ENCODE measurements at places on chromosomes 1 and 21.

- DNase-seq: no peak
These were observed 26.2 kb upstream of the NGF start for GRCh38 chr1:115364046-115364779.

DNA sequence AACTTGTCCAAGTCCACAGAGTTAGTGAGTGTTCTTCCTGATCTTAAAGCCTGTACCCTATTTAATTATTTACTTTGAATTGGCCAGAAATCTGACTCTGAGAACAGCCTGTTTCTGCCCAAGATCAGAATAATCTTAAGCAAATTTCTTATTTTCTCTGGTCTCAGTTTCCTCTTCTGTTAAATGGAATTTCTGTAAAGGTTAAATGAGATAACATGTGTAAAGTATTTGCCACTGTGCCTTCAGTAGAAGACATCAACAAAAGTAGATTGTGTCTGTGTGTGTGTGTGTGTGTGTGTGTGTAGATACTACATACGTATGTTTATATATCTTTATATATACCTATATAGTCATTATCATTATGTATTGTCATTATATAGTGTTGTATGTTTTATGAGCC is 124.2 kb upstream of the FGGY start:
- DNase-seq: no peak

GRCh38 chr1:243415663-243416408 is 160.0 kb downstream of the SDCCAG8 start:
- DNase-seq: no peak

GRCh38 chr1:245542365-245542764 is 387.6 kb downstream of the KIF26B start:
- DNase-seq: no peak

DNA sequence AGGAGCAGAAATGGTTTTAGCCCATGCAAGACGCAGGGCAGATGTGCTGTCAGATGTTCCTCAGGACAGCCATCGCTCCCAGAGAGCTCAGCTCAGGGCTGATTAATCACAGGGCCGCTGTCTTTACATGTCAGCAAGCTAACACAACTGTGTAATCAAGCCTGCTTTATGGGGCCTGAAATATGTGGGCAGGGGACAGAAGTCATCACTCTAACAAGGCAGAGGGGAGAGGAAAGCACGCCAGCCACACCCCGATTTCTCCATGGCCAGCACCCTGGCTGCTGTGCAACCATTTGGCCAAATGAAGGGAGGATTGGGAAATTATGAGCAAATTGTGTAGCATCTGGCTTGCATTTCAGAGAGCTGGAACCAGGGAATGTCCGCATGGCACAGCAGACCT is 368.8 kb downstream of the NPHP4 start:
- no peak for DNase-seq

- DNase-seq: no peak
These were observed 67.8 kb upstream of the POU3F1 start for GRCh38 chr1:38114241-38115026.

- DNase-seq: no peak
These were observed 316.3 kb downstream of the KCNH1 start for GRCh38 chr1:210817385-210818275.

DNA sequence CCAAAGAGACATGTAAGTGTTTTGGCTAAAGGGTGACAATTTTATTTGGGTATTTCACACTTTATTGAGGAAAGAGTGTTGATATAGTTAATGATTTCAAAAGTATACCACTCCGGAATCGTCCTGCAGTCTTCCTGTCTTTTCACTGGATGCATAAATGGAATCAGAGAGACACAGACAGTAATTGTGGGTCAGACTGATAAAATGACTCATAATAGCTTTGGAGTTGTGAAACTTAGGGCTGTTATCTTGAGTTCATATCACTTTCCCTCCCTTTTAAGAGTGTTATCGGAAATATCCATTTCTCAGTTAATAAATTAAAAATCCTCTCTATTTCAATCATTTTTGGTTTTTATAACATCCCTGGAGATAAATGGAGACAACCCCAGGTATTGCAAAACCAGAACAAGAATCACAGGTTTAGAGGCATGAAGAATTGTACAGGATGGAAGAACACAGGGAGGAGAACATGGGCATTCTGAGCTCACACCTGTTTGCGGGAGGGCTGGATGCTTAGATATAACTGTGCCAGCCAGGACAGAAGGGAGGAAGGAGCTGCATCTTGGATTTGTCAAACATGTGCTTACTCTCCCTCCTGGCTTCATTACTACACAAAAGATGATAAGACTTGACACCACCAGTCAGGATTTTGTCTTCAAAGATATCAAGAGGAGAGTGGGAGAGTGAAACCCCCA is 185.4 kb downstream of the LMO4 start:
- no peak for DNase-seq

GRCh38 chr1:63774617-63775417 is 1.0 kb downstream of the ROR1 start:
- no peak for DNase-seq

DNA sequence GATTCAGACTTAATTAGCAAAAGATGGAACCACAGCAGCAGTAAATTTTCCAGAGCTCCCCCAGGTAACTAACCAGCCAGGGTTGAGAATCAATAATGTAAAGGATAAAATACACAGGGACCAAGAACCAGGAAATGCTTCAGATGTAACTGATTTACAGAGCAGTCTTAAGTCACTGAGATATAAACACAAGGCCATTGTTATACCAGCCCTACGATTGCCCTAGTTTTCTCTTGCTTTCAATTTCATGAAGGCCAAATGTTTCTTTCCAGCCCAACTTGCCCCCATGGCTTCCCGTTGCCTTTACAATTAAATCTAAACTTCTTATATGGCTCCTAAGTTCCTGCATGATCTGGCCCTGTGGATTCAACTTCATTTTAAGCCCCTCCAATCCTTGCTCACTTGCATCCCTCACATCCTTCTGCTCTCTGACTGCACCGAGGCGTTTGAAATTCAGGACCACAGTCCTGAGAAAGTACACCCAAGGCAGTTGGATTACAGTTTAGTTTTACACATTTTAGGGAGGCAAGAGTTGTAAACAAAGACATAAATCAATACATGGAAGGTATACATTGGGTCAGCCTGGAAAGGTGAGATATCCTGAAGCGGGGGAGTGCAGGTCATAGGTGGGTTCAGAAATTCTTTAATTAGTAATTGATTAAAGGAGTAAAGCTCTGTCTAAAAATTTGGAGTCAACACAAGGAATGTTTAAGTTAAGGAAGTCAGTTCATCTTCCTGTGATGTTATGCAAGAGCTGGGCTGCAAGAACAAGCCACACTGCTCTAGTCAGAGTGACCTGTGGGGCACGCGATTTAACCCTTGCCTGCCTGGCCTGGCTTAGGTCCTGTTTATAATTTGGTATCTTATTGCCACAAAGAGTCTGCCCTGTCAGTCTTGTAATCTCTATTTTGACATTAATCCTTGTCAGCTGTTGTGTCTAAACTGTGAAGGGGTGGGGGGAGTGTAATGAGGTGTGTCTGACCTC is 69.9 kb upstream of the COG2 start:
- no peak for DNase-seq

- DNase-seq: no peak
These were observed 258.9 kb upstream of the SGIP1 start for GRCh38 chr1:66275083-66275482.

- DNase-seq: no peak
These were observed 6.0 kb upstream of the TRAPPC10 start for GRCh38 chr21:44006017-44006619.

DNA sequence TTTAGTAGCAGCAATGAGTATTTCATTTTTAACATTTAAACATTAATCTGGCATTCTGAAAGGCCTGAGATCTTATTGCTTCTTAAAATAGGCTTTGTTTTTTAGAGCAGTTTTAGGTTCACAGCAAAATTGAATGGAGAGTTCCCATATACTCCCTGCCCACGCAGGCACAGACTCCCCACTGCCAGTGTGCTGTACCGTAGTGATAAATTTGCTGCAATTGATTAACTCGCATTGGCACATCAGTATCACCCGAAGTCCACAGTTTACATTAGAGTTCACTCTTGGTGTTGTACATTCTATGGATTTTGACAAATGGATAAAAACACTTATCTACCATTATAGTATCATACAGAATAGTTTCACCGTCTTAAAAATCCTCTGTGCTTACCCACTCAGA is 71.8 kb upstream of the ERRFI1 start:
- DNase-seq: no peak

DNA sequence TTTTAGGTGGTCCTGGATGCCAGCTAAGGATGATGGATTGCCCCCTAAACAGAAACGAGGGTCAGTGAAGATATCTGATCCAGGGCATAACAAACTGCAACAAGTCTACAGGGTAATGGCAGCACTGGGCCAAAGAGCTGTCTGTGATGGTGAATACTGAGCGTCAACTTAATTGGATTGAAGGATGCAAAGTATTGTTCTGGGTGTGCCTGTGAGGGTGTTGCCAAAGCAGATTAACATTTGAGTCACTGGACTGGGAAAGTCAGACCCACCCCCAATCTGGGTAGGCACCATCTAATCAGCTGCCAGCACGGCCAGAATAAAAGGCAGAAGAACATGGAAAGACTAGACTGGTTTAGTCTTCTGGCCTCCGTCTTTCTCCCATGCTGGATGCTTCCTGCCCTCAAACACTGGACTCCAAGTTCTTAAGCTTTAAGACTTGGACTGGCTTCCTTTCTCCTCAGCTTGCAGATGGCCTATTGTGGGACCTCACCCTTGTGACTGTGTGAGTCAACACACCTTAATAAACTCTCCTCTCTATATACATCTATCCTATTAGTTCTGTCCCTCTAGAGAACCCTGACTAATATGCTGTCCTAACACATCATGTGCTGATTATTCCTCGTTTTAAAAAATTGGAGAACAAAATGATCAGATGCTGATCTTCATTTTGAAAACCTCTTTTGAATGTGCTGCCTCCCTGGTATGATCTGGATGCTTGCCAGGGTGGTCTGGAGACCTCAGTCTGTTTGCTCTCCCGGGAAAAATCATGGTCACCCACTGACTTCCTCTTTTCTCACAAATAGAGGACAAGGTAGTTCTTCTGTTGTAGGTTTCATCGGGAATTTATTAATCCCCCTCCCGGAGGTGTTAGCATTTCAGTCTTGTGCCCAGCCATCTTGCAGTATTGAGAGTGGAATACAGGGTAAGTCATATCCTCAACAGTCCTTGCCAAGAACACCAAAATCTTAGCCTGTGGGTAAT is 234.7 kb downstream of the SETD4 start:
- DNase-seq: no peak

- DNase-seq: no peak
These were observed 27.2 kb upstream of the KIF21B start for GRCh38 chr1:201050515-201051277.

DNA sequence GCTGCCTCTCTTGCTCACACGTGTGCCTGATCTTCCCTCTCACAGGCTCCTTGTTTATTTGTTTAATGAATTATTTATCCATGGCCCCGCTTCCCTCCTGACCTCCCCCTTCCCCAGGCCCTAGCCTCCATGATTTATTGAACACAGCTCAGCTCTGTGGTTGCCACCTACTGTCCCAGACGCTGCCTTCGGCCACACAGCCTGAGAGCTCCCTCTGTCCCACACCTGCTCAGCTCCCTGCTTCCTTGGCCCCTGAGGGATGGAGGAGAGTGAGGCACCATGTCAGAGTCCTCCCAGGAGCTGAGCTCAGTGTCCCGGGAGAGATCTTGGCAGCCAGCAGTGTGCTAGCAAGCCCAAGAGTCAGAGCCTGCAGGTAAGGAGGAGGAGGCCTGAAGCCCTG is 3.1 kb upstream of the EFNA3 start:
- DNase-seq: no peak

- no peak for DNase-seq
These were observed 15.0 kb upstream of the IL20 start for GRCh38 chr1:206850401-206850800.

- DNase-seq: no peak
These were observed 25.6 kb downstream of the SELENOF start for GRCh38 chr1:86888327-86888726.

DNA sequence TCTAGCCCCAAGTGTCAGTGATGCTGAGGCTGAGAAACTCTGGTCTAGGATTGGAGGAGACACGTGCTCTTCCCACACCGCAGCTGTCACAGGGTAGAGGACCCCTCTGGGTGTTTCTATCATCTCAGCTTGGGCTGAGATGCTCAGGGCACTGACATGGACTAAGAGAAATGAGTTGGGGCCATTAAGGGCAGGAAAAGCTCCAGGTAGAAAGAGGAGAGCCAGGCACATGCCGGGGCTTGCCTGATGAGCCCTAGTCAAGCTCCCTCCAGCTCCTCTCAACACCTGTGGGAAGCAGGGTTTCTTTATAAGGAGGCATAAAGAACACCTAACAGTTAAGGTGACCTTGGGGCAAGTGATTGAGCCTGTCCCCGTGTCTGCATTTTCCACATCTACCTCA is 17.3 kb downstream of the ABCA4 start:
- no peak for DNase-seq

DNA sequence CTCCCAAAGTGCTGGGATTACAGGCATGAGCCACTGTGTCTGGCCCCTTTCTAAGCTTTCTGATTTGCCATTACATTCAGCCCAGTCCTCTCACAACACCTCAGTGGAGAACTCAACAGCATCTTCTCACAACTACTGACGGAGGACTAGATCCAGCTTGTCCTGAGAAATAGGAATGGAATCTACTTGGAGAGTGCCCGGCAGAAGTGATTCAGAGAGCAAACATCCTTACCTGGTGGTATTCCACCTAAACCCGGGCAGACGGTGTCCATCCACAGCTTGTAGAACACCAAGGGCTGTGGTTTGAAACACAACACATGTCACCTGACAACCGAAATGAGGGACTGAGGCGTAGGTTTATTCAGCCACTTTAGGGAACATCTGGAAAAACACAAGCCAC is 28.8 kb upstream of the CCSAP start:
- no peak for DNase-seq

- no peak for DNase-seq
These were observed 6.7 kb downstream of the RNF223 start for GRCh38 chr1:1067284-1067859.

DNA sequence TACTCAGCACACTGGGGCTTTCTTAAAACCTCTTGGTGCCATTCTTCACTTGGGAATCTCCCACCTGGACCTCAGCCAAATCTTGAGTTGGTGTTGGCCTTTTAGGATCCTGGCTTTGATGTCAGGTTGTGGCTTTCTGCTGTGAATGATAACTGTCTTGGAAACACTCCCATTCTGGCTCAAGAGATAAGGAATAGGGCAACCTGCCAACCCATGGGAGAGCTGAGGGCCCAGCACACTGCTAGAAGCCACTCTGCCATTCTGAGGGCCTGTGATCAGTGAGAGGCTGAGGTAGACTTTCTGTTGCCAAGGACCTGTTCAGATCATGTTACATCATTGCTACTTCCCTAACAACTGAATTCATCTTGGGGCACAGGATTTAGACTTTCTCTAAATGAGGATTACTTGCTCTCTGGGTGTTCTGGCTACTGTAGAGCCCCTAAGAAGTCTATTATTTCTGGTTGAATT is 45.8 kb downstream of the TTC39A start:
- no peak for DNase-seq

- no peak for DNase-seq
These were observed 14.7 kb downstream of the XPR1 start for GRCh38 chr1:180646547-180646946.
